NB4 (cell line): ENCODE measurements at places on chromosomes 1 and 21.

GRCh38 chr1:61318319-61319125 is 236.2 kb downstream of the NFIA start:
- no peak for DNase-seq

GRCh38 chr1:13901597-13901996 is 201.6 kb downstream of the PRDM2 start:
- DNase-seq = no peak

DNA sequence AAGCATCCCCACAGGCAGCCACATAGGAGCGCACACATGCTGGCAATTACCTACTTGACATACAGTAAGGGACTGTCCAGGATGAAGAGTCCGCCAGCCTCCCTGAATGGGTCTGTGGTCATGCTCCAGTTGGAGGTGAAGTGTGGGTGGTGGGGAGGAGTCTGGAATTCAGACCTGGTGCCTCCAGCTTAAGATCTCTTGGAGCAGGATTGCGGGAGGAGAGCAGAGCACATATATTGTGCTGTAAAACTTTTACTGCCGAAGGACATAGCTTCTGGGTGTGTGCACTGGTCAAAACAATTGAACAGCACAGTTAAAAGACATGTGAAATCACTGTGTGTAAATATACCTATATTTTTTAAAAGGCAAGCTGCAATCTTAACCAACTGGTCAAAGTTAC is 17.9 kb downstream of the STK40 start:
- no peak for DNase-seq

DNA sequence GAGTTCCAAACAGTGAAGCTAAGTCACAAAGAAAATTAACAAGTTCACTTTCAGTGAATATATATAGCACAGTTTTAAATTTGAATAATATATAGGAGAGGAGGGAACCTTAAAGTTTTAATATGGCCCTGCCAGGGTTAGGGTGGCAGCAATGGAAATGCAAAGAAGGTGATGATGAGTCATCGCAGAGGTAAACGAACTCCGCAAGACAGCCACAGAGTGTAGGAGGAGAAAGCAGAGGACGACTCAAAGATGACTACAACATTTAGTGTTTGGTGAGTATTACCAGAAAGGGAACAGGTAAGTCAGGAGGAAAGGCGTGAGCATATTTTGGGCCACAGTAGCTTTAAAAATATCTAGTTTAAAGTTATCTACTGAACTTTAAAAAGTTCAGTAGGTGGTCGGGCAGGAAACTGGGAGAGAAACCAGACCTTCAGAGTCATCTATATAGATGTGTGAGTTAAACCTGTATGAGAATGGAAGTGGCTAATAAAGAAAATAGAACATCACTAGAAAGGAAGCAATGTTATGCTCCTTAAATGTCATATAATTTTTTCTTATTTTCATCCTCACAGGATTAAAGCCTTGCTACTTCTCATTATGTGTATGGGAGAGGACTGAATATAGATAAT is 75.7 kb downstream of the UCHL5 start:
- DNase-seq = no peak

DNA sequence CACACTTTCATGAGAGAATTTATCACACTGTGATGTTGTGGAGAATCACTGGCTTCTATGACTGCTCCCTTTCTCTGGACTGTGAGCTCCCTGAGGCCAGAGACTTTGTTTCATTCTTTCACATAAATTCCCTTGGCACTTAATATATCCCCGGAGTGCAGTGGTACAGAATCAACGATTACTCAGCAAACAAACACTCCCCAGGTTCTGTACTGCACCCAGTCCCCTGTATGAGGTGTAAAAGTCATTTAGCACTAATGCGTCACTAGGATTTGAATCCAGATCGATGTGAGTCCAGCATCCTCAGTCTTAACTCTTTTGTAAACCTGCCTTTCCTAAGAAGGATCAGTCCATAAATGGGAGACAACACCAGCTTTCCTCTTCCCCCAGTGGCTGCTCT is 6.8 kb upstream of the UTP25 start:
- no peak for DNase-seq

- peak; percentile 83 for DNase-seq
Measured at GRCh38 chr1:160575112-160575664, 4.1 kb downstream of the CD84 start.

GRCh38 chr1:210214573-210215409 is 17.8 kb upstream of the SERTAD4 start:
- no peak for DNase-seq

- DNase-seq = no peak
Measured at GRCh38 chr1:169878498-169878897, 15.2 kb downstream of the SCYL3 start.

DNA sequence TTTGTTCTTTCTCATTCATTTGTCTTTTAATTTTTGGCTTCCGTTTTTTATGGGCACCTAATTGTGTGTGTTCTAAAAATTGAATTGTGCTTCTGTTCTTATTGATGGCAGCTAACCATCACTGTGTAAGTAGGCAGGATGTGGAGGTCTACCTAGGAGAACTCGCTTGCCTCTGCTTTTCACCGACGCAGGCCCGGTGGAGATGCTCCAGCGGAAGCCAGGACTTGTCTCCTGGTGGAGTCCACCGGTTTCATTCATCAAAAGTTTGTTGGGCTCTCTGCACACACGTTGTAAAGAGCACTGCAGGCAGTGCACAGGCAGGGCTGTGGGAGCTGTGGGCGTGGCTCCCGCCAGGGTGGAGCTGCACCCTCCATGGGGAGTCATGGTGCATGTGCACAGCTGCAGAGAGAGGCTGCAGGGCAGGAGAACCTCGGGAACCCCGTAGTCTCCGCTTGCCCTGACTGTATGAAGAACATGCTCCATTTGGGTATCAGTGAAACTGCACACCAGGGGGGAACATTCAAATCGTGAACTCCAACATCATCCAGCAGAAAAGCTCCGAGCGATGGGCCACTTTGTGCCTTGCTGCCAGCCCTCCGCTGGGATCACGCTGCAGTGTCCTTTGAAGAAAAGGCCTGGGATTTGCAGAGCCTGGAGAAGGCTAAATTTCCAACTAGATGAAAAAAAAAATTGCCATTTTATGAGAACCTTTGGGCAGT is 6.0 kb upstream of the C1orf174 start:
- DNase-seq = peak; percentile 25
